Psoas muscle (tissue), 8 donors: ENCODE measurements at places on chromosomes 5 and 9. TPM values are rescaled to one million over a fixed set of nuclear protein-coding genes. Genes with fewer than 3 reads are reported as not detected.

GRCh38 chr9:38048316-38048969, 20.6 kb downstream of the SHB start:
- peak; percentile 1 for DNase-seq

- DNase-seq: no peak
Observed at GRCh38 chr5:58188262-58188651, 271.6 kb downstream of the PLK2 start.

GRCh38 chr9:127049581-127049980, 72.9 kb downstream of the ANGPTL2 start:
- no peak for DNase-seq

DNA sequence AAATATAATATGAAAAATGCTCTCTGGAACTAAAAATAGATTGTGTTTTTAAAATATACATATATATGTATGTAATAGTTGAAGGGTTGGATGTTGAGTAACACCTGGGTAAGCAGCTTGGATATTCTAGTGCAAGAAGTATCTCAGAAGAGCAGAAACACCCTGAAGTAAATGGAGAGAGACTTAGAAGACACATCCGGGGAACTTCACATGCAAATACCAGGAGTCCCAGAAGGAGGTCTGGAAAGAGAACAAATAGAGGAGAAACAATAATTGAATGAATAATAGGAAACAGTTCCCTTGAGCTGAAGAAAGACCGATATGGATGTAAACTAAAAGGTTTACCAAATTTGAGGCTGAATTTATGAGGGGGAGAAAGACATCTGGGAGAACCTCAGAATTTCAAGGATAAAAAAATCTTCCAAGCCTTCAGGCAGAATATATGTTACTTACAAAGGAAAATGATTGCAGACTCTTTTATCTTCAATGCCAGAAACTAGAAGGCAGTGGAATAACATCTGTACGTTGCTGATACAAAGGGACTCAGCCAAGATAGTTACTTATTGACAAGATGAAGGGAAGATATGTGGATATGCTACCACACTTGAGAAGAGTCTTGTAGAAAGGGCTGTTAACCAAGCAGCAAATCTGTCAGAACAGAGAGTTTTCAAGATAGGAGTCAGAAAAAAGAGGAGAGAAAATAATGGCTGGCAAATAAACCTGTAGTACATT, 42.7 kb downstream of the HSDL2 start:
- DNase-seq: no peak

GRCh38 chr5:141208478-141208877, at the start of gene PCDHB12:
Gene PCDHB12 (plus strand): TSS chr5:141208719. CDS start chr5:141208908, 189 bp downstream.
- DNase-seq: no peak

DNA sequence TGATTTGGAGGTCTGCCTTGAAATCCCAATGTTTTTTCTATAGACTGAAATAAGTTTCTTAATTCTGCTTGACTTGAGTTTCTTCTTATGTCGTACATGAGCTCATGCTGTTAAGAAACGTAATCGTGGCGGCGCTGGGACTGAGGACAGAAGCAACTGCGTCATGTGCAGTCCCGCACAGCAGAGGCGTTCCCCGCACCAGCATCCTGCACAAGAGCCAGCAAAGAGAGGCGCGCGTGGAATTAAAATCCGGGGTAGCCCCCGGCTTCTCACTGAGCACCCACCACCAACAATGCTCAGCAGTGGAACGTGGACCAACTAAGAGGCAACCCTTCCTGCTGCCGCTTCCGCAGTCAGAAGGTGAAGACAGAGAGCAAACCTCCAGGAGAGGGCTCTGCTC, 496.2 kb upstream of the ADAMTS16 start:
- DNase-seq: no peak

- DNase-seq: no peak
Observed at GRCh38 chr5:66517351-66517750, 78.8 kb upstream of the MAST4 start.

GRCh38 chr9:18228101-18228500, 245.9 kb upstream of the ADAMTSL1 start:
- no peak for DNase-seq

GRCh38 chr5:137453483-137454080, 45.5 kb downstream of the SPOCK1 start:
- DNase-seq: no peak

- DNase-seq: no peak
Observed at GRCh38 chr5:89662499-89662898, 747.1 kb downstream of the CETN3 start.

DAB2 gene
- total RNA-seq: 18.5 TPM

NME5 gene
- 0.65 TPM for total RNA-seq

RGS3 gene
- 21.9 TPM for total RNA-seq

ANKRD20A1 gene
- total RNA-seq: 0.93 TPM

PPP2R2B gene
- total RNA-seq: 0.19 TPM
